HCT116 (cell line): ENCODE measurements at places on chromosomes 5 and 9. TPM values are rescaled to one million over a fixed set of nuclear protein-coding genes. Genes with fewer than 3 reads are reported as not detected.
A peak's percentile ranks its signal among the peaks of the same experiment; 100 is the strongest.

RABGAP1 gene
- total RNA-seq, result 29.7 TPM

SLC46A2 gene
- total RNA-seq, result not detected

DNA sequence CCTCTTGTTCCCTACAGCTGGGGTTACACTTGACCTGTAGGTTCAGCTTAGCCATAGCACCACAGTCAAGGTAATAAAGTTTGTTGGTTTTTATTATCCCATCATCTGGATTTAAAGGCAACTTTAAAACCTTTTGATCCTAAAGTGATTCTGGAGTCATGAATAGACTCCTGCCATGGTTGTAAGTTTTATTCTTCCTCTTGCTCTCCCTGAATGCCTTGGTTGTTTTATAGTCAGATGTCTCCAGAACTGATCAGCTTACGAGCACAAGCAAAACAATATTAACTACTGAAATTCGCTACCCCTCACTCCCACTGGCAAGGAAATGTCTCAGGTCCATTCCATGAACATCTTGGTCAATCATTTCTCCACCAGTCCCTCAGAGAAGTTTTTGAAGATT is 1328.6 kb downstream of the PTPRD start:
- H3K27me3 ChIP-seq, result no peaks in the 10 kb centered on the region
- DNase-seq, result no peak
- H3K27ac ChIP-seq, result no peak overlapping the region
- no peaks in the 10 kb centered on the region for H3K36me3 ChIP-seq
- no peaks in the 10 kb centered on the region for H3K4me1 ChIP-seq
- H3K4me3 ChIP-seq, result no peak overlapping the region

INSL4 gene
- total RNA-seq, result not detected

GRCh38 chr5:110716247-110717245 is 9.9 kb downstream of the TMEM232 start:
- no peak overlapping the region for H3K4me3 ChIP-seq
- H3K27ac ChIP-seq, result no peak overlapping the region
- H3K36me3 ChIP-seq, result no peaks in the 10 kb centered on the region
- H3K4me1 ChIP-seq, result no peaks in the 10 kb centered on the region
- DNase-seq, result no peak

- no peaks in the 10 kb centered on the region for H3K27me3 ChIP-seq
- no peak overlapping the region for H3K4me3 ChIP-seq
- no peaks in the 10 kb centered on the region for H3K36me3 ChIP-seq
- H3K4me1 ChIP-seq, result no peaks in the 10 kb centered on the region
- DNase-seq, result peak; percentile 39
- no peak overlapping the region for H3K27ac ChIP-seq
These were observed 92.4 kb downstream of the ARL15 start for GRCh38 chr5:54217826-54218503.

SLC9A3 gene
- total RNA-seq, result 1.5 TPM

GRCh38 chr9:69898714-69899209 is 78.1 kb downstream of the CFAP95 start:
- H3K27ac ChIP-seq, result peak overlapping the region; percentile 28; the same call in 1 of the 2 replicates
- H3K36me3 ChIP-seq, result no peaks in the 10 kb centered on the region
- peaks cover 35% of the 10 kb centered on the region for H3K4me1 ChIP-seq
- H3K27me3 ChIP-seq, result no peaks in the 10 kb centered on the region

DNA sequence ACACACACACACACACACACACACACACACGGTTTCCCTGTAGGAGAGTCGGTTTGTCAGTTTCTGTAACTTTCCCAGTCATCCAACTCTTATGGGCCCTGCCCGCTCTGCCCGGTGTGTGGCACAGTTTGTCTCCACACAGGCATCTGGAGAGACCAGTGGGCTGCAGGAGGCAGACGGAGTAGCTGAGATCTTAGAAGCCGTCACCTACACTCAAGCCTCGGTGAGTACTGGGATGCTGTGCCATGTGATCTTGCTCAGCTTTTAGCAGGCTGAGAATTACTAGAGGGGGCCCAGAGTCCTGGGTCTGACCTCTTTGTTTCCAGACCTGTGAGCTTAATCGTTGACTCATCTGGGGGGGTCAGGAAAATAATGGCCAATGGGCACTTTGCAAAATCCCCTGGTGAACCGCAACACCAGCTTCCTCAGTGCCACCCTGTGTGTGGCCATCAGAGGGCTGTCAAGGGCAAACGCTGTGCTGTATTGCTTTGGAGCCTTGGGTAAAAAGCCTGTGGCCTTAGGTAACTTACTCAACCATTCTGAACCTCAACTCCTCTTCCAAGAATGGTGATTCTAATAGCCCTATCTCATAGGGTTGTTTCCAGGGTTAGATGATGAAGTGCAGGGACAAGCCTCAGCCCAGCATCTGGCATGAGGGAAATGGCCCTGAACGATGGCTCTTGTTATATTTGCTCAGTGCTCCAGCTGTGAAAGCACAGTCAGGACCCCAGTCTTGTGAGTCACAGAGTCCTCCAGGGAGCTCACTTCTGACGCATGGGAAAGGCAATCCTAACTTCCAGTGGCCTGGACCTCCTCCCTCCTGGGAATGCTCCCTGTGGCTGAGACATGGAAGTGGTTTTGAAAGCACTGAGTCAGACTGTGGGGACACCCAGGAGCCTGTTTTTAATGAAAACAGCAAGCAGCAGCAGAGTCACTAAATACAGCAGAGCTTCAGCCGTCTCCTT is 45.6 kb downstream of the COL15A1 start:
- H3K27ac ChIP-seq, result no peak overlapping the region
- H3K36me3 ChIP-seq, result no peaks in the 10 kb centered on the region
- peak; percentile 40 for DNase-seq
- H3K27me3 ChIP-seq, result no peaks in the 10 kb centered on the region

DNA sequence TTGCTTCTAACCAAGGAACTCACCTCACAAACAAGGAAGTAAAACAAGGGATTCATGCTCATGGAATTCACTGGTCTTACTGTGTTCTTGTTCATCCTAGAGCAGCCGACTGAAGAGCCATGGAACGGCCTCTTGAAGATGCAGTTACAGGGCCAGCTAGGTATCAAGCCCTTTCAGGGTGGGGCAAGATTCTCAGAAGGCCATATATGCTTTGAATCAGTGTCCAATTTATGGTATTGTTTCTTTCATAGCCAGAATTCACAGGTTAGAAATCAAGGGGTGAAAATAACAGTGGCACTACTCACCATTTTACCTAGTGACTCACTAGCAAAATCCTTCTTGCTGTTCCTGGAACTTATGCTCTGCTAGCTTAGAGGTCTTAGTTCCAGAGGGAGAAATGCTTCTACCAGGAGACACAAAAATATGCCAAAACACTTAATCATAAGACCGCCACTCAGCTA is 159.5 kb upstream of the CDH10 start:
- no peak overlapping the region for H3K4me3 ChIP-seq
- H3K27me3 ChIP-seq, result no peaks in the 10 kb centered on the region
- no peaks in the 10 kb centered on the region for H3K36me3 ChIP-seq
- no peak overlapping the region for H3K27ac ChIP-seq
- H3K4me1 ChIP-seq, result no peaks in the 10 kb centered on the region

ADAMTS6 gene
- total RNA-seq, result 0.93 TPM

DNA sequence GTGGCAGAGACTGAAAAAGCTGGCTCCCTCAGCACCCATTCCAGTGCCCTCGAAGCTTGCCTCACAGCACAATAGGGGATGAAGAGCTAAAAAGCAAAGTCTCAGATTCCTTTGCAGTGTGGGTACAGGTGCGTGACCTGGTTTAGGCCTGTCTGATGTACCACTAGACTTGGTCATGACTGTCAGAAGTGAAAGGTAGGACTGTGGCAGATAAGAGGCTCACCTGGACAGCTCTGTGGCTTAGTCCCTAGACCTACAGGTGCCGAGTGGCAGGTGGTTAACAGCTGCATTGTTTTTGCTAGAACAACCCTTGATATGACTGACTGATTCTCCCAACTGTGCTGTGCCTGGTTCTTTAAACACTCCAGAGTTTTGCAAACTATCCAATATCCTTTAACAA is 14.7 kb upstream of the SFXN1 start:
- no peaks in the 10 kb centered on the region for H3K36me3 ChIP-seq
- DNase-seq, result no peak
- H3K27ac ChIP-seq, result no peak overlapping the region

DNA sequence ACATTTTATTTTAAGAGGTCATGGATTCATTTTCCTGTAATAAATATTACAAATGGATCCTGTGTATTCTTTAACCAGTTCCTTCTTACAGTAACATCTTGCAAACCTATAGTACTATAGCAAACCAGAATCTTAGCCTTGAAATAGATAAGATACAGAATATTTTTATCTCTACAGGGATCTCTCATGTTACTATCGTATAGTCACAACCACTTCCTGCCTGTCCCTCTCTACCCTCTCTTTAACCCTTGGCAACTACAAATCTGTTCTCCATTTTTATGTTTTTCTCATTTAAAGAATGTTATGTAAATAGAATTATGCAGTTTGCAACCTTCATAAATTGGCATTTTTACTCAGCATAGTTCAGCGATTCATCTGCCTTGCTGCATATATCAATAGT is 454.0 kb downstream of the DIRAS2 start:
- no peak overlapping the region for H3K27ac ChIP-seq
- no peaks in the 10 kb centered on the region for H3K4me1 ChIP-seq
- H3K4me3 ChIP-seq, result no peak overlapping the region
- no peaks in the 10 kb centered on the region for H3K36me3 ChIP-seq
- peaks cover 10% of the 10 kb centered on the region for H3K27me3 ChIP-seq
